ENCODE measurements at places on chromosomes 7 and 10.

DNA sequence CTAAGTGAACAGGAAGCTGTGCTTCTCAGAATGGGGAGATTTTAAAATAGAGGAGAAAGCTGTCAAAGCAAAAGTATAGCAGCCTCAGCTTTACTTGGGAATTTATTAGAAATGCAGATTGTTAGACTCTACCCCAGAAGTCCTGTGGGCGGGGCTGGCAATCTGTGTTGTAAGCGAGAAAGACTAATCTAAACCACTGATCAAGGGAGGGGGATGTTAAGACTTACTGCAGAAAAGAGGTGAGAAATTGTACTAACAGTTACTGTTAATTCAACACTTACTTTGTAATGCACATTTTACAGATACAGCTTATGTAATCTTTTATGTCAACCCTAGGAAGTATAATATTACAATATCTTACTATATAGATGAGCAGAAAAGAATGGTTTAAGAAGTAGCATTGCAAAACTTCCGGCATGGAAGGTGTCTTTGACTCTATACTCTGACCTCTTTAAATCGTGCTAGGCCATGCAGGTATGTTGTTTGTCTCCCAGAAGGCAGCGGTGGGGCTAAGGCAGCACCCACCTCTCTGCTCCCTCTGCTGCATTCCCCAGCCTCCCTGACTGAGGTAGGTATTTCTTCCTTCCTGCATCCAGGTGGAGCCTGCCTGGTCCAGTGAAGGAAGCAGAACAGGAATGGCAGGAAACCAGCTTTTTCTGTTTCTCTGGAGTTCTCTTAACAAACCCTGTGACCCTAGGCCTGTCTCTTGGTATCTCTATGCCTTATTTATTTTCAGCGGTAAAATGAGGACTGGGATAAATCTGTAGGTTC, 462.2 kb downstream of the AUTS2 start:
- no peak for DNase-seq

DNA sequence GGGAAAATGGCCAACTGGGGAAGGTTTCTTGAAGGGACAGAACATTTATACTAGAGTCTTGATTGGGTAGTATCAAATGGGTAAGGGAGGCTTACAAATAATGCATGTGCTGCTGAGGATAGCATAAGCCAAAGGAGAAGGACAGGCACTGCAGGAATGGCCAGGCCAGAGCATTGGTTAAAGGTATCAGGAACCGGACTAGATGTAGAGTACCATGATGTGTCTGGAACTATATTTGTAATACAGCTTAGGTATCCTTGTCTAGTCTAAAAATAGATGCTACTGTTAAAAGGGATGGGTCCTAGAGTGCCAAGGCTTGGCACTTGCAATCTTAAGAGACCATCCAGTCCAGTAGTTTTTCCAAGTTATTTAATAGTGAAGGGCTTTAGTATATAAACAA, 20.3 kb downstream of the TMEM243 start:
- no peak for DNase-seq

DNA sequence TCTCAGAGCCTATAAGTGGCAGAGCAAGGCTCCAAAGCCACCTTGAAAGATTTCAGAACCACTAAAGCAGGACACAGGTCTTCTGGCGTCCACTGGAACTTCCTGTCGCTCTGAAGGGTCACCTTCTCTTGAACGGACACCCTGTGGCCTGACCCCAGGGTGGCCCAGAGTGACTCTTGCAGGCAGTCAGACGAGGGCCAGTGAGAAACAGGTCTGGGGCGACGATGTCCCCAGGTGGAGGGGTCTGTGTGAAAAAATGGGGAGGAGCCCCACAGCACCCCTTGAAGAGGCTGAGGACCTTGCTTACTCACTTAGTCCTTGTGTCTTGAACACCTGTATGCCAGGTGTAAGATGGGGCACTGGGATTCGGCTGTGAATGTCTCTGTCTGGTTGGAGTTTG, 946 bp upstream of the RASGEF1A start:
- no peak for DNase-seq

DNA sequence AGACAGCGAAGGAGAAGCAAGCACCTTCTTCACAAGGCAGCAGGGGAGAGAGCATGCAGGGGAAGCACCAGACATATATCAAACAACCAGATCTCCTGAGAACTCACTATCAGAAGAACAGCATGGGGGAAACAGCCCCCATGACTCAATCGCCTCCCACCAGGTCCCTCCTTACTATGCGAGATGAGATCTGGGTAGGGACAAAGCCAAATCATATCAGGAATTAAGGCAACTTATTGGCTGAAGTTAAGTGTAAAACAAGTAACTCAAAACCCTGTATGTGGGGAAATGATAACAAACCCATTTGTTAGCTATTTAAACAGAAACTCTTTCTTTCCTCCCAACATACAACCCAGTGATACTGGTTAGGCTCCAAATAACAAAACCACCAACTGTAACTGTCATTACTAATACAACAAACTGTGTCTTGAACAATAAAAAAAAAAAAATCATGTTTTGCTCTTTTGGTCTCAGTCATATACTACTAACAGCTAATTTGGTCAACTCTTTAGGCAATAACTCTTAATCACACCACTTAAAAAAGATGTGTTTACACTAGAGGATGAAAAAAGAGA, 57.8 kb downstream of the MINDY3 start:
- no peak for DNase-seq

- no peak for DNase-seq
These were observed 323.1 kb downstream of the TFEC start for GRCh38 chr7:115707258-115708012.

DNA sequence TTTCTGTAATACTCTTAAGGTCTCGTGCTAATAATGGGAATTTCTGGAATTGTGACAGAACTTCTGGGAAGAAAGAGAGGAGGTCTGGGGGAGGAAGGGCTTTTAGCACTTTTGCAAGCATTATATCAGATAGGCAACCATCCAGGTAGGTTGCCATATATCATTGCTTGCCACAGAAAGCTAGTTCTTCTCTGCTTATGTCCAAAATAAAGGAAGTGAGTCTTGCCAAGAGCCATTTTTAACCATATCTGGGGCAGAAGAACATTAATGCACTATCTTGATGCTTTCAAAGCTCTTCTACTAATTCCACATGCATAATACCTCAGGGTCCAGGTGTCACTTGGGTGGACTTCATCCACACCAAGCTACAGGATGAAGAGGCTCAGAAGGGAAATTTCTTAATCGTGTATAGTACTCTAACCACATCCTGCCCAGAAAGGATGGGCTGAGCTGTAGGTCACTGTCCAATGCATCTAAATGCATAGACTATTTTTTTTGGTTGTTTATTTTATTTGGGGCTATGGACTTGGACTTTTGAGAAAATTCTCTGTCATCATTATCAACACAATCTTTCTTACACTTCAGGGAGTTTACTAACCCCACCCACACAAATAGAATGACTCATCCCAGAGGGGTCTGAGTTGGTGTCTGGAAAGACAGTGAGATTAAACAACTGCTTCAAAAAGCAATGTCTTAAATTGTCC, 68.9 kb upstream of the ADO start:
- no peak for DNase-seq

DNA sequence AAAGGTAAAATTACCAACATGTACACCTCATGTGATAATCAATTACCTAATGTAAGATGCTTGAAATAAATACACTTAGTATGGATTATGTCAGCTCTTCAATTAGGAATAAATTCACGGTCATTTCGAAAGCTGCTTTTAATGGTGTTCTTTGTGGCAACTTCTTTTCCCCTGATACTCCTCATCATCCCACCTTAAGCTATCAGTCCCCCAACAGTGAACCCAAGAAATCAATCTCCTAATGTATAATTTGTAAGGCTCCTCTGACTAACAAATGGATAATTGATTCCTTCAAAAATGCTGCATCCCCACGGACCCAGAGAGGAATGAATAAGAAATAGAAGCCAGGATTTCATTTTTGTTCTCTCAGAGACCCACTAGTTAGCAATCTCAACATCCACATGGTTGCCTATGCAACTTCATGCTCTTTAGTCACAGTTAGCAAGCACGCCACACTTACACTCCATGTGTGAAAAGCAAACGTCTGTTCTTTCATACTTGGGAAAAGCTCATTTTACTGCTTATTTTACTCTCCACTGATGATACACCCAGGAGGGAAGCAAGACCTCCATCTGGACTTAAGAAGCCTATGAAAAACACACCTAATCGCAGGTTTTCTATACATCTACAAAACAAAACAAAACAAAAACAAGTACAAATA, 70.1 kb downstream of the VPS41 start:
- no peak for DNase-seq

- no peak for DNase-seq
These were observed 3.9 kb downstream of the FMC1 start for GRCh38 chr7:139345042-139345441.

- no peak for DNase-seq
These were observed 33.4 kb downstream of the ZC3HAV1 start for GRCh38 chr7:139075871-139076686.

DNA sequence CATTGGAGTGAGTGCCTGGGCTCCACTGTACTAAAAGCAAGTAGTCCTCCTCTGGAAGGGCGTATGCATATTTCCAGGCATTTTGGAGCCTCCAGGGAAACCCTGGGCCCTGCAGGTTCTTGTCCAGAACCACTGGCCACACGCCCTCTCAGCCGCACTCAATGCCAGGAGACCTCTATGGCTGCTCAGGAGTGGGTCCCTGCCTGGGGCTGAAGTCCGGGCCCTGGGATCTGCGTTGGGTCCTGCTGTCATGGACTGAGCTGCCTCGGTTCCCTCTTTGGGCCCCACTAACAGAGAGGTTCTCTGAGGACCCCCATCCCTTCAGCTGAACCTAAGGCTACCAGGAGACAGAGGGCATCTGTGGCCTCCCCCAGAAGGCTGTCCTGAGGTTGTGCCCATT, 58.3 kb downstream of the GRK5 start:
- DNase-seq = no peak

Data from AG04449 (cell line).